ENCODE measurements at places on chromosomes 4 and X.

GRCh38 chr4:6658597-6659075, 18.2 kb downstream of the MRFAP1 start:
- no peak for DNase-seq

DNA sequence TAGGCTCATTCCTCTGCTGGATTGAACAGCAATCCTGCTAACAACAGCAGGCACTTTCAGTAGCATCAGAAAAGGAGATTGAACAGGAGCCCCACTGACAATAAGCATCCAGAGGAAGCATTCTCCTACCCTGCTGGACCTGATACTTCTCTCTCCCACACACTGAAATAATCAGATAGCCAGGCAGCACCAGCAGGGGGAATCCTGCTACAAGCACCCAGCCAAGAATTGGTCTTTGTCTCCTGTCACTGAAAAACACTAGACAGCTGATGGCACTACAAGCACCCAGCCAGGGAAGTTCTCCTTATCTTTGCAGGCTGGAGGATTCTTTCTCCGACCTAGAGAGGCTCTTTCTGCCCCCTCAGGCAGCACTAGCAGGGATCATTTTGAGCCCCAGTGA, 444.3 kb upstream of the GRIA3 start:
- DNase-seq = no peak

- no peak for DNase-seq
Observed at GRCh38 chrX:50432829-50433289, 37.8 kb downstream of the DGKK start.

GRCh38 chr4:8732681-8733243, 138.9 kb downstream of the HMX1 start:
- no peak for DNase-seq

GRCh38 chr4:120816296-120816965, 106.1 kb downstream of the PRDM5 start:
- no peak for DNase-seq

DNA sequence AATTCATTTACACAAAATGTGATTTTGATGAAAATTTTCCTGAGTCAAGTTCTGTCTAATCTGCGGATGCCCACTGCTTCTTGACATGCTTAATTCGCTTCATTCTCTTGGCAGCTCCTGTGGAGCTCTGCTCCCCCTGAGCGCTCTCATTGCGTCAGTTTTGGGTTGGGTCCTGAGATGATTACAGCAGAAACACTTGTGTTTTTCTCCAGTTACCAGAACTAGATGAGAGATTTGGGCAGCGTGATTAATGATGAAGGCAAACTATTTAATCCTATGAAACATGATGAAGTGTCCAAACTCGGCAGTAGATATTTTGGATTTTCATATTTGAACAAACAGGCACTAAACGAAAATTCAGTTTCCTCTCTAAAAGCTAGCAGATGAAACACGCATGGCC, 4.2 kb upstream of the CXCL1 start:
- no peak for DNase-seq

GRCh38 chr4:2321279-2322196, 59.6 kb upstream of the MXD4 start:
- no peak for DNase-seq

- no peak for DNase-seq
Observed at GRCh38 chr4:20255251-20255586, 3.5 kb downstream of the SLIT2 start.

DNA sequence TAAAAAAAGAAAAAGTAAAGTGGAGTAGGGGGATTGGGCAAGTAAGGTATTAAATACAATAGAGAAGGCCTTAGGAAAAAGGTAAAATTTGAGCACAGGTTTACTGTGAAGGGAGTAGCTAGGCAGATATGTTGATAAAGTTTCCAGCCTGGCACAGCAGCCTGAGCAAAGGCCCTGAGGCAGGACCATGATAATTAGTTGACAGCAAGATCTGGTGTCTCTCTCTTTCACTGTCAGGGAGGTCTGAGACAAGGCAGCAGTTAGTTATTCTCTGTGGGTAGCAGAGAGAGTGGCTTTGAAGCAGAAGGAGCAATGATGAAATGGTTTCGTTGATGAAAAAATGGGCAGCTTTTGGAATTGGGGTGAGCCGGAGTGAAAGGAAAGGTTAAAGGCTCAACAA, 119.5 kb downstream of the KDR start:
- no peak for DNase-seq

GRCh38 chrX:40104630-40104984, 6.8 kb upstream of the BCOR start:
- DNase-seq = no peak

GRCh38 chrX:42954880-42955279, 176.9 kb upstream of the PPP1R2C start:
- DNase-seq = no peak

DNA sequence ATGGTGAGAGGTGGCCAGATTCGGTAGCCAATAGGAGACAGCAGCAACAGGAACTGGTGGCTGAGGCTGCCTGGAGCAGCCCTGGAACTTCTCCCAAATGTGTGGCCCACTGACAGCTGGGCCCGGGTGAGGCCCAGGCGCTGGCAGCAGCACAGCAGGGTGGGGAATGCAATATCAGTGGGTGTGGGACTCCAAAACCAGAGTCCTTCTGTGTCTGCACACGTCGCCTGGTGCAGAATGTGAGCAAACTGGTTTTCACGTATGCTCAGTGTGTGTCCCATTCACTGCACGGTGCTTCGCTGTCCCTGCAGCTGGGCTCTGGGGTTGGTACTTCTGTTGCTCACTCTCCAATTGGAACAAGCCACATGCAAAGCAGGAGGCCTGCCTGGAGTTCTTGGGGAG, 14.4 kb upstream of the CENPU start:
- no peak for DNase-seq
